B cell (primary cell): ENCODE measurements at places on chromosomes 2 and 18. TPM values are rescaled to one million over a fixed set of nuclear protein-coding genes. Genes with fewer than 3 reads are reported as not detected.
A peak's percentile ranks its signal among the peaks of the same experiment; 100 is the strongest.

GRCh38 chr18:79790996-79791972, 6.5 kb upstream of the KCNG2 start:
- peak; percentile 40 for DNase-seq

DNA sequence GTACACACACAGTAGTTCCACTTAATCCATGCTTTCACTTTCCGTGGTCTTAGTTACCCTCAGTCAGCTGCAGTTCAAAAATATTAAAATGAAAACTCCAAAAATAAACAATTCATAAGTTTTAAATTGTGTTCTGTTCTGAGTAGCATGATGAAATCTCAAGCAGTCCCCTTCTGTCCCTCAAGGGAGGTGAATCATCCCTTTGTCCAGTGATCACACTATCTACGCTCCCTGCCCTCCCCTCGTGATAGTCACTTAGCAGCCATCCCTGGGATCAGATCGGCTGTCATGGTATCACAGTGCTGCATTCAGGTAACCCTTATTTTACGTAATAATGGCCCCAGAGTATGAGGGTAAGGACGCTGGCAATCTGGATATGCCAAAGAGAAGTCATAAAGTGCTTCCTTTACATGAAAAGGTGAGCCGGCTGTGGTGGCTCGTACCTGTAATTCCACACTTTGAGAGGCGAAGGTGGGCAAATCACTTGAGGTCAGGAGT, 5.8 kb upstream of the RTN4 start:
- no peak for DNase-seq

GRCh38 chr2:206289391-206289790, 14.9 kb downstream of the ZDBF2 start:
- DNase-seq: no peak

DNA sequence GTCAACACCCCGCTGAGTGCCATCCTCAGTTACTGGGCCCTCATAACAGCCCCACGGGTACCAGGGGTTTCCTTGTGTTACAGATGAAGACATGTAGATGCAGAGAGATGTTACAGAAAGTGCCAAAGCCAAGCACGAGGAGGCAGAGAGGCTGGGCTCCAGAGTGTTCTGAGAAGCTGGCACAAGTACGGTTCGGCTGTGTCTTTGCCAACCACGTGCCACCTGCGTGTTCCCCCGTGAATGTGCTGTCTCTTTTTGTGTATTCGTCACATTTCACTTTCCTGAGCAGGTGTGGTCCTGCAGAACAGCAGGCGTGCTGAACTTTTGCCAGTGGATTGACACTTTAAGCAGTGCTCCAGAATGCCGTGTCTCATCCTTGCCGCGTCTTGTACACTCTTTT, 124.6 kb downstream of the NCK2 start:
- no peak for DNase-seq

The LIMS4 gene
- 0.47 and 0.49 TPM in 2 replicates for total RNA-seq

The MC4R gene
- total RNA-seq: not detected in 2 replicates
